ENCODE measurements at places on chromosomes 7 and 10. TPM values are rescaled to one million over a fixed set of nuclear protein-coding genes. Genes with fewer than 3 reads are reported as not detected.

DNA sequence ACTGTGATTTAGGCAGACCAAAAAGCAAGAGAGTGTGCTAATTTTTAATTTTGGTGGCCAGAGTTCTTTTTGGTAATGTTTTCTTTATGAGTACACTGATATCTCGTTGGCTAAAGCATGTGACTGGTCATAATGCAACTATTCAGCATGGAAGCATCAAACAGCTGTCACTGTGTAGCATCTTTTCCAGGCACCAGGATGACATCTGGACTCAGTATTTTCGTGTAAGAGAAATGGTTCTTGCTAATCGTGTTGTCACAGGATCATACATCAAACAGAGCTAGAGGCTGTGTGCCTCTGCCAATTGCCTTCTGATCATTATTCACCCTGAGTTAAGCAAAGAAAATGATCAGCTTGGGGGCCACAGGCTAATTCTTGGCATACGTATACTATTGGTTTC lies 118.9 kb downstream of the SND1 start:
- no peak for DNase-seq

DNA sequence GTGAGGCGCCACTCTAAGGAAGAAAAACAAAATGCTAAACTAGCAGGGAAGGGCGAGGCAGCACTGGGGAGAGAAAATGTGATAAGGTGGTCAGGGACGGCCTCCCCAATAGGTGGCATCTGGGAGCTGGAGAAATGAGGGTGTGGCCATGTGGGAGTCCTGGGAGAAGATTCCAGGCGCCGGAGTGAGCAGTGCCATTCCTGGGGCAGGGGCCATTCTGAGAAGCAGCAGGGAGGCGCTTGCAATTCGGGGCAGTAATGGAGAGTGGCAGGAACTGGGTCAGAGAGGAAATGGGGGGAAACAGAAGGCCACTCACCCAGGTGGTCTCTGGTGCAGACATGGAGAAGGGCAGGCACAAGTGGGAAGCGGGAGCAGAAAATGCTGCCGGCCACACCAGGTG lies 61.8 kb upstream of the LRRC18 start:
- DNase-seq, result no peak

GRCh38 chr10:123475466-123475865 lies 190.7 kb upstream of the GPR26 start:
- no peak for DNase-seq

GRCh38 chr7:102312317-102312716 lies 25.6 kb downstream of the SH2B2 start:
- DNase-seq, result no peak

GRCh38 chr10:99964791-99965190 lies 45.0 kb downstream of the DNMBP start:
- DNase-seq, result no peak

DNA sequence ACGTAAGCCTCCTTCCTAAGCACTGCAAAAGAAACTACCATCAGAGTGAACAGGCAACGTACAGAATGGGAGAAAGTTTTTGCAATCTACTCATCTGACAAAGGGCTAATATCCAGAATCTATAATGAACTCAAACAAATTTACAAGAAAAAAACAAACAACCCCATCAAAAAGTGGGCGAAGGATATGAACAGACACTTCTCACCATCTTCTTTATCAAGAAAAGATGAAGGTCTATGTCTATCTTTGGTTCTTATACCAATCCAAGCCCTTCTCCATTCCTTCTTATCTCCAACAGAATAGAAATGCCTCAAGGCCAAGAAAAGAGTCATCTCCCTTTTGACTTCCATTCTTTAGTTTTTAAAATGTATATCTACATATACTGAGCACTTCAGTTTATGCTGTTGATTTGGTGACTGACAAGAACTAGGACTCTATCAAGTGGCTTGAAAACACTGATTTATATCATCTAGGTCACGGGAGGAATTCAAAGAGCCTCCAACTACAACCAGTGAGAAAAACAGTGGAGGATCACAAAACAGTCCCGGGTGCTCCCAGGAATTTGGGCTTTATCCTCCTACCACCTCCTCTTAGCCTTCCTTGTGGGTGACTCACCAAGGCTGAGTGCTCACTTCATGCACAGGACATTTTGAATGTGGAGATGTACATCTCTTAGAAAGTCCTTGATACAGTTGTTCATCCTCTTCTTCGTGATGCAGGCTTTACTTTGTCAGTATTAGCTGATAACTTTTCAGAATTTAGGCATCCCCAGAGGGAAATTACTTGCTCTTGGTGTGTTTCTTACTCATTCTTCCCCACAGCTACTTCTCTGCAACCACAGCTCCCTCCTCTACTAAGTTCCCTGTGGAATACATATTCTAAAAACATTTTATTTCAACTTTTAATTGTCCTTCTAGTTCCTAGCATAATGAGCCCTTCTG lies 15.4 kb downstream of the TAS2R41 start:
- DNase-seq, result no peak

DNA sequence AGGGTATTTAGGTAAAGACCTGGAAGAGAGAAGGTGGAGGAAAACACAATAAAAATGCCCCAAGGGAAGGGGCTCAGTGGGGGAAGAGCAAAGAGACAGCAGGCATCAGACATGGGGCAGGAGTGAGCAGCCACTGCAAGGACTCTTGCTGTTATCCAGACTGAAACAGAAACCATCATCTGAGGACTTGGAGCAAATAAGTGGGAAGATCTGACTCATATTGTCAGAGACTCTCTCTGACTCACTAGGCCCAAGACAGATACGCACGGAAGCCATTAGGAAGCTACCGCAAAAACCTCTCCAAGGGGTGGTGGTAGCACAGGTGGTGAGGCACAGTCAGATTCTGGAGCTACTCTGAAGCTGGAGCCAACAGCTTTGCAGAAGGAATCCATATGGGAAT lies 110.7 kb downstream of the RNF32 start:
- no peak for DNase-seq

DNA sequence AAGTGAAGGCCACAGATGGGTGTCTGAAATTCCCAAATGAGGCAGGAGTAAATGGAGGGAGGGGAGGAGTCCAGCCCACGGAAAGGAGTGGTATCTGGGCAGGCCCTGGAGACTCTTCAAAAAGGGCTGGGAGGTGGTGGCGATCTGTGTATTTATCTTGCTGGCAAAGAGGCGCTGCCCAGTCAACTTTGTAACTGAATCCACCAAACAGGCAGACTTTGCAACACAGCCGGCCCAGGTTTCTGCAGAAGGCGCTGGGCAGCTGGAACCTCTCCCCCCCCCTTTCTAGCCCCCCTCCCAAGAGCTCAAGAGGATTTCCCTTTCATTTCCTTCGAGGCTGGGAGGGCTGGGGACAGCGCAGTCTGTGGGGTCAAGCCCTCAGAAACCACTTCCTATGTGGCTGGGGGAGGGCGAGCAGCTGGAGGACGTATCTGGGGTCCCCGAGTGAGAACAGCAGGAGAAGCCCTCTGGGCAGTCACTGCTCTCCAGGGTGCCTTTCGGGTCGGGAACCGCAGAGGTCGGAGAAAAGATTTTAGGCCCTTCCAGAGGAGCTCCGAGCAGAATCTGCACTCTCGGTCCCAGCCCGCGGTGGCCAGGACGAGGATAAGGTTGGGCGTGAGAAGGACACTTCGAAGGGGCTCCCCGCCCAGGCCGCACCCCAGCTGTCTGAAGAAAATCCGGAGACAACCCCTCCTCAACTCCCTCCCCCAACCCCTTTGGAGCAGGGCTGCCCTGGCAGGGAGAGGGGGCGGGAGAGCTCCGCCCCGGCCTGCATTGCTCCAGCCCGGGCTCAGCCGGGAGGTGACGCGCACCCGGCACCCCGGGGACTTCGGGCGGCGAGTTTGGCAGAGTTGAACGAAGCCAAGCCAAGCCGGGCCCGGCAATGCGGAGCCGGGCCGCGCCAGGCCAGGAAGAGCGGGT lies 965 bp downstream of the ZCCHC24 start:
- no peak for DNase-seq

NUB1 gene
- 34.6 TPM for polyA plus RNA-seq

INSYN2A gene
- not detected for polyA plus RNA-seq

MEOX2 gene
- polyA plus RNA-seq, result not detected
